ENCODE measurements at places on chromosomes 4 and X.
A peak's percentile ranks its signal among the peaks of the same experiment; 100 is the strongest.

DNA sequence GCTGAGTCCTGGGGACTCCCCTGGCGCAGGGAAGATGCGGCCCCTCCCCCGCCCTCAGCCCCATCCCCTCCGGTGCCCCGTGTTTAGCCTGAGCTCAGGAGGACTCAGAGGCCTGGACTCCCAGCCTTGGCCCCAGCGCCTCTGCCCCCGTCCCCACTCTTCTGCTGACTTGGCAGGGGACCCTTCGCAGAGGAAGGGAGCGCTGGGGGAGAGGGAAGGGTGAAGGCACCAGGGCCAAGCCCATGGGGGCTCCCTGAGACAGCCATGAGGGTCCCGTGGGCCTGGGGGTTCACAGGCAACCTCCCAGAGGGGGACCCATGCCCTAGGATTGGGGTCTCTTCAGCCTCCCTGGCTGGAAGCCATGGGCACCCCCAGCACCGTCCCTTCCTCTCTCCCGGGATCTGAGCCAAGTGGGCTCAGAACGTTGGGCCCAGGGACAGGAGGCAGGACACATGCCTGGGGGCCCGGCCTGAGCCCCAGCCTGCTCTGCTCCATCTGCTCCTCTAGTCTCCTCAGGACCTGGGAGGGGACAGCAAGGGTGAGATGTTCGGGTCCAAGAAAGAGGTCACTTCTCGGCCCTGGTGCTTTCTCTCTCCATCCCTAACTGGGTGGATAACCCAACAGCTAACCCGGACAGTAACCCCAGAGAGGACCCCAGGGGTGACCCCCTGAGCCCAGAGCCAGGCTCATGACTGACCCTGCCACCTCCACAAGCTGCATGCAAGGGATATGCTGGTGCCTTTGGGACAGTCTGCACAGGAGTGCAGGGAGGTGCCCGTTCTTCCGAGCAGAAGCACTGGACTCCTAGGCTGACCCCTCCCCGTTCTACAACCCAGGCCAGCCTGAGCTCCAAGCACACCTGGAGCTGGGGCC is 1.5 kb upstream of the CPLX1 start:
- no peak for DNase-seq

DNA sequence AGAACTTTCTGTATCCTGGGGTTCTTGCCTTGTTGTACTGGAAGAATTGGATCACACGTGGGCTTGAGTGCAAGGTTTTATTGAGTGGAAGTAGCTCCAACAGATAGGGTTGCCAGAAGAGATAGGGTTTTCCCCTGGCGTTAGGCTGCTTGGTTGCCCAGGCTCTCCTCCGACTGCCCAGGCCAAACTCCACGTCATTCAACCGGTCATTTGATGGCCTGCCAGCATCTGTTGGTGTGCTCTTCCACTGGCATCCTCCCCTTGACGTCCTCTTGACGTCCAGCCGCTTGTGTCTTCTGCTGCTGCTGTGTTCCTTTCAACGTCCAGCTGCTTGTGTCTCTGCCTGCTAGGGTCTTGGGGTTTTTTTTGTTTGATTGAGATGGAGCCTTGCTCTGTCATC is 340.3 kb upstream of the ZCCHC13 start:
- no peak for DNase-seq

DNA sequence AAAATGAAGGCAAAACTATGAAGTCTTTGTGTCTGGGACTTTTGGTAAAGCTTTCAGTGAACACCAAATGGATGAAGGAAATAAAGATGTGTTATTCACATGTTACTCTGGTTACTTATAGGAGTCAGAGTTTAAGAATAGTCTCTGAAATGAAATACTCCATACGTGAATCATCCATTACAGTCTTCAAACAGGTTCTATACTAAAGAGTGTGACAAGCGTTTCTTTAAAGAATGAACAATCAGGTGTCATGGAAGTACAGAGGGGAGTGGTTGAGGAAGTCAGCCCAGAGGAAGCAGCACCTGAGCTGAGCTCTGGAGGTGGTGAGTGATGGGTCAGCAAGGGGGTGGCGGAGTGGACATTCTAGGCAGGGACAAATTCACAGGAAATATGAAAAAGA is 41.8 kb upstream of the SORBS2 start:
- no peak for DNase-seq

DNA sequence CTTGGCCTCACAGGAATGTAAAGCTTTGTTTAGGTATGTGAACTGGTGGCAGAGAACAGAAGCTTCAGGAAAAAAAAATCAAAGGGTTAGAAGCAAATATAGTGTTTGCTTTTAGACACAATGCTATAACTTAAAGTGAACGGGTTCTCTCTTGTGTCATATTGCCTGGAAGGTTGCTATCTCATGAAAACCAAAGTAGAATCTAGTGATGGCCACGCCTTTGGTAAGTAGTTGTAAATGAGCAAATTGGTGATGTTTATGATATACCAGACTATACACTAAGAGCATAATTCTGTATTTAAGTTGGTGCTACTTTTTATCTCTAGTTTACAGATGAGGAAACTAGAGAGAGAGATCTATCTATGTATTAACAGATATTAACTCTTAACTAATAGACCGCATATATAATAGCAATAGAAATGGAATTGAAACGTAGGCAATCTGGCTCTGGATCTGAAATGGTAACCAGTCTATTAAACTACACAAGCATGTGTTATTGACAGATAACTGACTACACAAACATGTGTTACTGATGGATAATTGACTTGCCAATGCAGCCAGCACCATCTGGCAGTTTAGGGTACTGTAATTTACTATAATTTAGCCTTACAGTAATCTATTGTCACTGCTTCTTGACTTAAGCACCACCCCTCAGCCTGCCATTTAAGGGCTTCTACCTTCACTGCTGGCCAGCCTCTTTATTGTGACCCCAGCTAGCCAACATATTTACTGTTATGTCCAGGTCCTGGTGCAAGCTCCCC is 40.8 kb downstream of the HCCS start:
- DNase-seq: no peak

DNA sequence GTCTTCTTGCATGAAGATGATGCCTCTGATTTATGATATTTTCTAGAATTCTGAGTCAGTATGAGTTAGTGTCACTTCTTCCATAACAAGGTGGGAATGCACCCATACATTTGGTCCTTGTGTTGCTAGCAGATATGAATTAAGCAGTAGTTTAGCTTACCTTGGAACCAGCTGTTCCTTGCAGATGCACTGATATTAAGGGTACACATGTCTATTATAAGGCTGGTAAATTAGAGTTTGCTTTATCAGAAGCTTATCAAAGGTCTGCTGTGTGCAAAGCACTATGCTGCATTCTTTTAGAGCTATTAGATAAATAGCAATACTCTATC is 36.5 kb downstream of the AFF1 start:
- no peak for DNase-seq

DNA sequence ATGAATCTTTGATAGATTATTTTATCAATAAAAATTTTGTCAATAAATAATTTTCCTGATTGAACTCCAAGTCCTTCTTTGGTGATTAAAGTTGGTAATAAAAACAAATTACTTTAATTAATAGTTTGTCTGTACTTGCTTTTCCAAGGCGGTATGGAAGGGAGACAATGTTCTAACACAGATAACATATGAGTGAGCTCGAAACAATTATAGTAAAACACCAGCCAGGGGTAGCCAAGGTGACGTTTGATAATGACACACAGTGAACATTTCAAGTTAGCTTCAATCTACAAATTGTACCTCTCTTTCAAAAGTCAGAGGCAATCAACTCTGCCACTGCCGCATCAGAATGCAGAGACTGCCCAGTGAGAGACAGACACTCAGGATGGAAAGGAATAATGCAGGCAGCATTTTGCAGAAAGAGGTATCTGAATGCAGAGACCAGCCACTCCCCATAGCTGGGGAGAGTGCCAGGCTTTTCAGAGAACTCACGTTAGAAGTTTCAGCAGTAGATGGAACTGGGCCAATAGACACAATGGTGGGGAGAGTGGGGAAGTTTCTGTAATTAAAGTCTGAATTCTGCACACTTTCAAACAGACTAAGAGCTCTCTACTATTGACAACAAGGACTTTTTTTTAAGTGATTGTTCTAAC is 18.1 kb upstream of the ATOH1 start:
- no peak for DNase-seq

- DNase-seq: no peak
Measured at GRCh38 chr4:10080589-10081217, 35.9 kb downstream of the WDR1 start.

- peak; percentile 33 for DNase-seq
Measured at GRCh38 chr4:152500800-152501434, 35.0 kb downstream of the FBXW7 start.

GRCh38 chrX:30892591-30892990 is 3.5 kb upstream of the TAB3 start:
- DNase-seq: no peak

DNA sequence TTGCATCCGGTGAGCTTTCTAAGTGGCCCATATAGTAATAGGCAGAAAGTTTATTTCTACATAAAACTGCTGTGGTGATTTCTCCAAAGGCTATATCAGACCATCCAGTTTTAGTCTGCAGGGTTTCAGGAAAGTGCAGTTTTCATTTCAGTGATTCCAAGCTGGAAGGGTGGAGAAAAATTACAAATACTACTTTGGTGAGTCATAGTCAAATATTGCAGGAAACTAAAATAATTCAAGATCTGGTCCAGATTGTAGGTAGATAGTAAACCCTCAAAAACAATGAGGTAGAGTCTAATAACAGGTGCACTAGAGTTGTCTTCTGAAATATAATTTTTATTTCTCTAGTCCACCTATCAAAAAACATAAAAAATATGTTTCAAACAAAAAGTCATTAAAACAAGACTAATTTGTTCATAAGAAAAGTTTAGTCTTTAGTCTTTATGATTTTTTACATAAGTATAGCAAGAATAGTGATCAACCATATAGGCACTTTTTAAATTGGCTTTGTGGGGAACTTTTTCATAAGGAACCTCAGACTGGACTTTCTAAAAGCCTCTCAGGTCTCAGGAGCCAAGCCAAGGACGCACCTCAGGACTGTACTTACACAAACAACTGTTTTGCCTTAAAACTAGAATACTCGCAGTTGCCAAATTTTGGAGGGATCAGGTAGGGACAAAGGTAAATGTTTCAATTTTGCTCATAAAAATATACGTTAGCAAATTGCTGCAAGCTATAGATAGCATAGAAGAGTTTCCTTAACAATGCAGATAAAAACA is 101.8 kb upstream of the TLR3 start:
- DNase-seq: no peak

DNA sequence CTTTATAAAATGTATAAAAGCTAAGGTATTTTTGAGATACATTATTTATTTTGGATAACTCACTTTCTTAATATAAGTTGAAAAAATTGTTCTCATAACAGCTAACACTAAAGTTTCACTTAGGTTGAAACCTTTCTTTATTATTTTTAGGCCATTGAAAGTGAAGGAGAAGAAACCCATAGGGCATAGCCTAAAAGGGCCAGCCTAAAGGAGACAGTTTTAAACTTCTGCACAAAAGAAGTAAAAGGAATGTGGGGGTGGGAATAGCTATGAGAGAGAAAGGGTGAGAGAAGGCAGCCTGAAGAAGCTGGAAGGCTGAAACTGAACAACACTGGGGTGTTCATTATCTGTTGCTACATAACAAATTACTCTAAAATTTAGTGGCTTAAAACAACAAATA is 57.6 kb upstream of the RAPGEF2 start:
- no peak for DNase-seq
